T-helper 17 cell (primary cell): ENCODE measurements at places on chromosomes 11 and 22. TPM values are rescaled to one million over a fixed set of nuclear protein-coding genes. Genes with fewer than 3 reads are reported as not detected.

- no peak overlapping the region for H3K4me3 ChIP-seq
- DNase-seq: no peak
- H3K27ac ChIP-seq: no peak overlapping the region
- peaks cover 34% of the 10 kb centered on the region for H3K27me3 ChIP-seq
These were observed 11.0 kb downstream of the RBFOX2 start for GRCh38 chr22:36017651-36018091.

DNA sequence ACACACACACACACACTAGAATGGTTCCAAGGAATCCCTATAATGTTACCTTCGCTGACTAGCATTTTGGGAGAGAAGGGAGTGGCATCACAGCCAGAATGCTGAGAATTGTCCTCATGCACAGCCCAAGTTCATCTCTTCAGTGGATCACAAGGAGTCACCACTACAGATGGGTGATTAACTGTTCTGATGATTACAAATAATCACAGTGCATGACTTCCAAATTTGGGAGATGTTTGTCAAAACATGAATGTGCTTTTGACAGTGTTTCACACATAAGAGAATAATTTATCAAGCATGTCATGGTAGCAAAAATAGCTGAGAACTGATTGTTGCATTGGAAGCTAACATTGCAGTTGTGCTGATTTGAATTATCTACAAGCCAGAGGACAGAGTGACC, 80.9 kb upstream of the SC5D start:
- no peak overlapping the region for H3K27ac ChIP-seq
- peaks cover 45% of the 10 kb centered on the region for H3K27me3 ChIP-seq
- H3K4me3 ChIP-seq: no peak overlapping the region
- no peaks in the 10 kb centered on the region for H3K36me3 ChIP-seq

DNA sequence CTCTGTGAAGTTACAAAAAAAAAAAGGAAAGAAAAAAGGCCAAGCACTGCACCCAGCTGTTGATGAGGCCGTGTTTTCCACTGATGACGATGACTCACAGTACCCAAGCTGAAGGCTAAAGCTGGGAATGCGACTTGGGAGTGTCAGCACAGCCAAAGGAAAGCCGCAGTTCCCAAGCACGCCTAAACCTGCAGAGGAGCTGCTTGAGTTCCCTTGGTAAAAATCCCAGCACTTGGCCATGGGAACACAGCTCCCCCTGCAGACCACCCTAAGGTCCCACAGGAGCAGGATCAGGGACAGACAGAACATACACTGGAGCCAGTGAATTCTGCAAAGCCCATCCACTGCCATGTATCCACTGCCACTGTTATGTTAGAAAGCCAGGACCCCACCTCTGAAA, 39.9 kb downstream of the SERGEF start:
- H3K4me3 ChIP-seq: no peak overlapping the region
- no peak for DNase-seq
- no peak overlapping the region for H3K27ac ChIP-seq
- no peaks in the 10 kb centered on the region for H3K4me1 ChIP-seq
- H3K27me3 ChIP-seq: no peaks in the 10 kb centered on the region

GRCh38 chr11:102157219-102157618, 47.0 kb downstream of the YAP1 start:
- H3K27me3 ChIP-seq: peaks cover 22% of the 10 kb centered on the region
- no peak overlapping the region for H3K4me3 ChIP-seq
- no peaks in the 10 kb centered on the region for H3K36me3 ChIP-seq
- H3K27ac ChIP-seq: no peak overlapping the region
- no peak for DNase-seq

GRCh38 chr11:93361435-93361834, 30.9 kb downstream of the DEUP1 start:
- no peak for DNase-seq
- H3K27ac ChIP-seq: no peak overlapping the region
- no peaks in the 10 kb centered on the region for H3K27me3 ChIP-seq
- no peaks in the 10 kb centered on the region for H3K36me3 ChIP-seq
- no peaks in the 10 kb centered on the region for H3K4me1 ChIP-seq

DNA sequence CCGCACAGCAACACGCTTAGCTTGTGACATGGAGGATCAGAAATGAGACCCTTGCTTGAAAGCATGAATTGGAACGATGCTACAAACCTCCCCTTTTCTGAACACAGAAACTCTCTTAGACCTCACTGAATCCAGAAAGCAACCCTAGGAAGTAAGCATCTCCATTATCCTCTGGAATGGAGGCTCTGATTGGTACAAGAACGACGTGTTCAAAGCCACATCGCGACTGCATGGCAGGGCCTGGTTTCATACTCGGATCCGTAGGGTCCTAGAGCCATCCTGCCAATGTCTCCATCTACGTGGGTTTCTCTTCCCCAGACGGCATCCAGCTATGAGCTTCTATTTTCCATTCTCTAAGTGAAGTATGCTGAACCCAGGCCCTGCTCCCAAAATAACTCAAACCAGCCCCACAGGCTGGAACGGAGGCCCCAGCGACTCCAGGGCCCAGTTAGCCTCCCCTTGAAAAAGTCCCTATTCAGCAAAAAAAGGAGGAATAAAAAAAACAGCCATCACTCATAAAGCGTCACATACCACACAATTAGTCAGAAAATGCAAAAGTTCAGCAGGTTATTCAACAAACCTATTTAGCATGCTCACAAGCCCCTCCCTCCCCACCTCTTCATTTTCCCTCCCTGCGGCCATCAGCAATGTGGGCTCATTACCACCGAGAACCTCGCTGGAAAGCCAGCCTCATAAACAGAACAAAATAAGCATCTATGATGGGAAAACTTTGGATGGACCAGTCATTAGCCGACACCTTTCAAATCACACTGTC, 7.1 kb upstream of the MN1 start:
- peaks cover 3% of the 10 kb centered on the region for H3K36me3 ChIP-seq
- peaks cover 11% of the 10 kb centered on the region for H3K4me1 ChIP-seq
- no peak overlapping the region for H3K27ac ChIP-seq
- no peak overlapping the region for H3K4me3 ChIP-seq
- DNase-seq: no peak

GRCh38 chr11:128116885-128117284, 470.5 kb downstream of the ETS1 start:
- H3K4me3 ChIP-seq: no peak overlapping the region
- no peak overlapping the region for H3K27ac ChIP-seq
- H3K27me3 ChIP-seq: peaks cover 6% of the 10 kb centered on the region
- no peak for DNase-seq

DNA sequence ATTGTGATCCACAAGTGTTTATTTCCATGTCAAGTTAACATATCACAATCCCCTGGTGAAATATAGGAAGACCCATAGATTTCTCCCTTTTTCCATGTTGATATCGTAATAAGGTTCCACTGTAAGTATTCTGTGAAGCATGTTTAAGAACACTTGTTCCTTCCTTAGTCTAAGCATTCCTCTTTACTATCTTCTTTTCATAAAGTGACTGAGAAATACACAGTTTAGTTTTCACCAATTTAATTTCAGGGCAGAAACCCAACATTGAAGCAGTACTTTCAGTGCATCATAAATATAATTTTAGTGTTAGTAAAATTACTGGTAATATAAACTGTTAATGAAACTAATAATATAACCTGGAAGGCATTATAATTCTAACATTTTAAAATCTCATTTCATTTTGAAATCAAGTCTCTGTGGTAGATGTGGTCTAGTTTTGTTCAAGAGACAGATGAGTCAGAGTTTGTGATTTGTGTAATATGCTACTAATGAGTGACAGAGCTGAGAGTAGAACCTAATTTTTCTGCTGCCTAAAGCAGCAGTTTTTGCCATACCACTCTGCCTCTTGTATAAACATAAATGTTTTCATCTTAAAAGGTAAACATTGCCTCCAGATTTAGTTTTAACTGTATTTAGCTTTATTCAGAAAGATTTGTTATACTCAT, 79.4 kb downstream of the ATM start:
- H3K36me3 ChIP-seq: peaks cover 10% of the 10 kb centered on the region
- H3K4me1 ChIP-seq: peaks cover 6% of the 10 kb centered on the region
- H3K27me3 ChIP-seq: no peaks in the 10 kb centered on the region
- no peak overlapping the region for H3K4me3 ChIP-seq
- H3K27ac ChIP-seq: peak overlapping the region; percentile 4

- H3K27ac ChIP-seq: no peak overlapping the region
- peak overlapping the region; percentile 25 for H3K4me3 ChIP-seq
- peaks cover 3% of the 10 kb centered on the region for H3K36me3 ChIP-seq
- DNase-seq: no peak
- peaks cover 20% of the 10 kb centered on the region for H3K4me1 ChIP-seq
These were observed 2.0 kb downstream of the SLC15A3 start for GRCh38 chr11:60950024-60950423.

- no peaks in the 10 kb centered on the region for H3K27me3 ChIP-seq
- H3K4me1 ChIP-seq: peaks cover 24% of the 10 kb centered on the region
- DNase-seq: no peak
- H3K36me3 ChIP-seq: no peaks in the 10 kb centered on the region
These were observed 106.2 kb downstream of the LRRC32 start for GRCh38 chr11:76564364-76564763.

- no peak overlapping the region for H3K4me3 ChIP-seq
- no peaks in the 10 kb centered on the region for H3K36me3 ChIP-seq
- no peak for DNase-seq
These were observed 25.8 kb downstream of the HPS4 start for GRCh38 chr22:26457661-26458272.

DNA sequence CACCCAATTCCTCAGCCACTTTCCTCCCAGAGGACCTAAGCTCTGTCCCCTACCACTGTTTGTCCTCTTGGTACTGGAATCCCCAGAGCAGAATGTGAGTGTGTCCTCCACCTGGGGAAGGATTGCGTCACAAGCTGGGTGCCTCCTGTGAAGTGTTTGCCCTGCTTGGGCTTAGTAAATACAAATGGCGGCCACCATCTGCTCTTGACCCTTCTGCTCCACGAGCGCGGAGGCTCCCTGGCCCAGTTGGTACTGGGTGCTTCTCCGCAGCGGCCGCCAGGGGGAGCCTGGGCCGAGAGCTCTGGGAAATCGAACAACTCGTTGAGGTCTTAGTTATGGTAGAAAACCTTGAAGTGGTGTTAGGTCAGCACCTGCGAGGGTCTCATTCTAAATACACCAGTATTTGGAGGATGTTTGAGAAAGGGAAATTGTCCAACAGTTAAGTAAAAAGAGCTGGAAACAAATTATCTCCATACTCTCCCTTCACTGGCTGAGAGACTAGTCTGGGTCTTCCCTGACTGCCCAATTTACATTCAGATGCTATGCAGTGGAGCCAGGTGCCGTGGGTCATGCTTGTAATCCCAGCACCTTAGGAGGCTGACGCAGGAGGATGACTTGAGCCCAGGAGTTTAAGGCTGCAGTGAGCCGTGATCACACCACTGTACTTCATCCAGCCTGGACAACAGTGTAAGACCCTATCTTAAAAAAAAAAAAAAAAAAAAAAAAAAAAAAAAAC, 74.6 kb upstream of the TEAD1 start:
- no peaks in the 10 kb centered on the region for H3K36me3 ChIP-seq
- H3K4me1 ChIP-seq: peaks cover 14% of the 10 kb centered on the region
- peaks cover 38% of the 10 kb centered on the region for H3K27me3 ChIP-seq
- no peak for DNase-seq
- H3K4me3 ChIP-seq: no peak overlapping the region

GRCh38 chr11:34068111-34068510, 16.6 kb downstream of the CAPRIN1 start:
- H3K27me3 ChIP-seq: no peaks in the 10 kb centered on the region
- no peak for DNase-seq
- H3K27ac ChIP-seq: peak overlapping the region; percentile 56
- H3K4me1 ChIP-seq: peaks cover 46% of the 10 kb centered on the region
- H3K4me3 ChIP-seq: no peak overlapping the region

GRCh38 chr22:35835998-35836691, 118.5 kb downstream of the APOL5 start:
- peak overlapping the region; percentile 39 for H3K4me3 ChIP-seq
- H3K27me3 ChIP-seq: peaks cover 55% of the 10 kb centered on the region
- no peak for DNase-seq
- H3K36me3 ChIP-seq: peaks cover 2% of the 10 kb centered on the region
- H3K4me1 ChIP-seq: peaks cover 18% of the 10 kb centered on the region

DNA sequence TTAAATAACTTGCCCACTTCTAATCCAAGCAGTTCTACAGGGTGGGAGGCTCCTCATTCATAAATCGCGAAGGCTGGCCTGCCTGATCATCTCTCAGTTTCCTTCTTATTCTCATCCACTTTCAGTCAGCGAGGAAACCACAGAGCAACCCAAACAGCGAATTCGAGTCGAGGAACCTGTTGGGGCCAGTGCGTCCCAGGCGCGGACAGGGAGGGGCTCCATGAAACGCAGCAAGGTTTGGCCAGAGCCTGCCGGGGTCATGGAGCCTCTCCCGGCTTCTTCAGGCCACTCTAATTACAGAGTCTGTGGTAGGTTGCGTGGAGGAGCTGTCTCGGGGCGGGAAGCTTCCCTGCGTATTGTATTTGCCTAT, 741 bp upstream of the NAV2 start:
- peaks cover 2% of the 10 kb centered on the region for H3K36me3 ChIP-seq
- peak overlapping the region; percentile 97 for H3K4me3 ChIP-seq
- H3K27me3 ChIP-seq: peaks cover 32% of the 10 kb centered on the region
- H3K27ac ChIP-seq: peak overlapping the region; percentile 88
- no peak for DNase-seq

DNA sequence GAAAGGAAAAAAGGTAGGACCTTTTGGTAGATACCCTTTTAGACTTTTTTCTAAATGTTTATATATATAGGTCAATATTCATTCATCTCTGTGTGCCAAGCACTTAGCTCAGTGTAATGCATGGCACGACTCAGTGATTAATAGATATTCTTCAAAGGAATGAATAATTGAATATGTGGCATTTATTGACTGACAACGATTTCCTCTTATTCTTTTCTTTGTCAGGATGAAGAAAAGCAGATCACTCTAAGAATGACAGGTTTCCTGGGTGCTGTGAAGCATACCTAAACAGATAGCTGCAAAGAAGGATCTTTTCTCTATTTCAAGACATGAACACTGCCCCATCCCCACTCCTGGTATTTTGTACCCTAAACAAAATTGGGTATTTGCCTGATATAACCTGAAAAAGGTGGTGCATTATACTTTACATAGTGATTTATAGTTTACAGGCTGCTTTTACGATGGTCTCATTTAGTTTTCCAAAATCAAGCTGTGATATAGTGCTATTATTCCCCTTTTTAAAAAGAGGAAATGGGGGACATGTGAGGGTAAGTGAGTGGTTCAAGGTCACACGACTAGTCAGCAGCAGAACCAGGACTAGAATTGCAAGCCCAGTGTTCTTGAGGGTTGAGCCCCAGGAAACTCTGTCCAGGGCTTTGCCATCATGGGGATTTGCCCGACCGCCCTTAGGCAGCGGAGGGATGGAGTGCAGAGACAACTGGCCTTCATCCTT, 32.9 kb upstream of the CLMP start:
- peaks cover 3% of the 10 kb centered on the region for H3K36me3 ChIP-seq
- H3K27me3 ChIP-seq: peaks cover 36% of the 10 kb centered on the region
- H3K4me1 ChIP-seq: peaks cover 5% of the 10 kb centered on the region
- H3K4me3 ChIP-seq: no peak overlapping the region
- no peak for DNase-seq
- H3K27ac ChIP-seq: no peak overlapping the region

- no peak for DNase-seq
- H3K36me3 ChIP-seq: peaks cover 2% of the 10 kb centered on the region
- peak overlapping the region; percentile 78 for H3K27ac ChIP-seq
- peaks cover 44% of the 10 kb centered on the region for H3K4me1 ChIP-seq
- H3K27me3 ChIP-seq: no peaks in the 10 kb centered on the region
These were observed 12.9 kb downstream of the RELT start for GRCh38 chr11:73389134-73389525.

- H3K4me3 ChIP-seq: no peak overlapping the region
- no peak for DNase-seq
- peaks cover 2% of the 10 kb centered on the region for H3K4me1 ChIP-seq
- no peak overlapping the region for H3K27ac ChIP-seq
These were observed 908.5 kb downstream of the BRD1 start for GRCh38 chr22:48919187-48919590.

Gene OR56A1
- total RNA-seq: not detected

Gene ACR
- not detected for total RNA-seq

Gene SCN2B
- total RNA-seq: not detected

Gene WNT11
- total RNA-seq: 2.1 TPM

Gene OR8D4
- not detected for total RNA-seq

Gene ST13
- 114 TPM for total RNA-seq
